ENCODE measurements at places on chromosomes 12 and 14.

- no peak for DNase-seq
These were observed 5.1 kb downstream of the DPPA3 start for GRCh38 chr12:7716381-7716780.

DNA sequence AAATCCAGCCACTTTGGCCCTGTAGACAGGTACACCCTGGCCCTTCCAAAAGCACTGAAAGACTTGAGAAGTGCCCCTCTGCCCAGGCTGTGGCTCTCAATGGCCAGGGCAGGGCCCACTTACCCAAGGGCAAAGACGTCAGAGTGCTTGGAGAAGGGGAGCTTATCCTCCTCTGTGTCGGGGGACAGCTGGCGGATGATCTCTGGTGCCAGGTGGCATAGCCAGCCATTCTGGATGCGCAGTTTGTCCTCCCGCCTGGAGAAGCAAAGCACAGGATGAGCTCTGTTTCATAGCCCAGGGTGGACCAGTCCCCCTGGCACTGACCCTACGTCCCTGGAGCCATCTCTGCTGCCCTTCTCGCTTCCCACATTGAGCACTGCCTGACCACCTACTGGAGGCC is 114.9 kb upstream of the NOS1 start:
- DNase-seq, result no peak

DNA sequence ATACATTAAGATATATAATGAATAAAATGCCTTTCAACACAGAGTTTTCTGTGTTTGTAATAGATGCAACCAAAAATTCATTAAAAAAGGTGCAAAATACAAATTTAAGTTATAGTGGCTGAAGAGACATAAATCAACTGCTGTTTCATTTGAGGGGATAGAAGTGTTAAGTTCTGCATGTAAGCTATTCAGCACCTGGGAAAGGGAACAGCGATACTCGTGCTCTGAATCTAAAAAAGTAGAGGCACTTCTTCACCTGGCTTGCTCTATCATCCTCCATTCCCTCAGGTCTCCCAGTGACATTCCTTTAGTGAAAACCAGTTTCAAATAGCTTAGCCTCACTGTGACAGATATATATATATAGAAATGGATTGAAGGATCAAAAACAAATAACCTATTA is 222.6 kb downstream of the ACSS3 start:
- no peak for DNase-seq

DNA sequence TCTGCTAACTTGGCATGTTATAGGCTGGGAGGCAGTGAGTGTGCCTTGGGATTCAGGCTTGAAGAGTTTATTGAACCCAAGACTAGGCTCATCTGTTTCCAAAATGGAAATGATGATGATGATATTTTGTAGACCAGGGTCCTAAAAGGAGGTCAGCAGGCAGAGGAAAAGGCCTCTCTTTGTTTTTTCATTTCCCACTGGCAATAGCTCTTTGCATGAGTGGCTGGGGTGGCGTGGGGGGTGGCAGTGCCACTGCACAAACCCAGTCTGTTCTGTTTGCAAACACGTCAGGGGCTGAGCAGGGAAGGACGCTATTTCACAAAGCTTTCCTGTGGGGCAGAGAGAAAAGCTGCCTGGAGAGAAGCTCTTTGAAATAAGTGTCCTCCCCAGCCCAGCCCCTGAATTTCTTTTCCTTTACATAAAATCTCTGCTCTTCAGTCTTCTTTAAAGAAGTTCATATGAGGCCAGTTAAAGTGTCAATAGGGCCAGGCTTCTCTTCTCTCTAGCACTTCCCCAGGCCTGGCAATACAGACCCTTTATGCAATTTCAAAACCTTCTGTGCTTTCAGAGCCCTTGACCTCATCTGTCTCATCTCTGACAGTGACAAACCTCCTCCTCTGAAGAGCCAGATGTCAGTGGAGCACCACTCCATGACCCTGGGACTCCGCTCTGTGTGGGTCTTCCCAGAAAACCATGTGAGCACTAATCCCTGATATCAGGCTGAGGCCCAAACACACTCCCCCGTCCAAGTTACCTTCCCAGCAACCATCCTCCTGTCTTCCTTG is 72.8 kb downstream of the ZNF664 start:
- DNase-seq, result no peak

- DNase-seq, result no peak
These were observed 60.0 kb upstream of the FBXO33 start for GRCh38 chr14:39492267-39492666.

DNA sequence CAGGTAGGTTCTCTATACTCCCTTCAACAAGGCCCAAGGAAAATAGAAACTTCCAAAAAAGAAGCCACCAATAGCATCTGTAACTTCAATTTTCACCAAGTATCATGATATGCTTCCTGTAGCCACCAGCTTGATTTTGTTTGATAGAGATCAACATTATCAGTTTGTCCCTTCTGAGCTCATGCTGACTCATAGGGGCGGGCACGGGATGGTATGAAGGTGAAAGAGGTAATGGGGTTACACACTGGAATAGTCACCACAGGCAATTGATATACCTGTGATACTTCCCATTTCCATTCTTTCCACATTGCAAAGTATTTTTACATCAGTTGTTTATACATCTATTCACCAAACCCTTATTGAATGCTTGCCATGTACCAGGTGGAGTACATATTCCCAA is 134.1 kb downstream of the KCNA5 start:
- DNase-seq, result no peak

GRCh38 chr14:22906073-22906472 is 12.9 kb downstream of the RBM23 start:
- DNase-seq, result no peak

GRCh38 chr12:109228664-109229063 is 80.4 kb downstream of the FOXN4 start:
- DNase-seq, result no peak

DNA sequence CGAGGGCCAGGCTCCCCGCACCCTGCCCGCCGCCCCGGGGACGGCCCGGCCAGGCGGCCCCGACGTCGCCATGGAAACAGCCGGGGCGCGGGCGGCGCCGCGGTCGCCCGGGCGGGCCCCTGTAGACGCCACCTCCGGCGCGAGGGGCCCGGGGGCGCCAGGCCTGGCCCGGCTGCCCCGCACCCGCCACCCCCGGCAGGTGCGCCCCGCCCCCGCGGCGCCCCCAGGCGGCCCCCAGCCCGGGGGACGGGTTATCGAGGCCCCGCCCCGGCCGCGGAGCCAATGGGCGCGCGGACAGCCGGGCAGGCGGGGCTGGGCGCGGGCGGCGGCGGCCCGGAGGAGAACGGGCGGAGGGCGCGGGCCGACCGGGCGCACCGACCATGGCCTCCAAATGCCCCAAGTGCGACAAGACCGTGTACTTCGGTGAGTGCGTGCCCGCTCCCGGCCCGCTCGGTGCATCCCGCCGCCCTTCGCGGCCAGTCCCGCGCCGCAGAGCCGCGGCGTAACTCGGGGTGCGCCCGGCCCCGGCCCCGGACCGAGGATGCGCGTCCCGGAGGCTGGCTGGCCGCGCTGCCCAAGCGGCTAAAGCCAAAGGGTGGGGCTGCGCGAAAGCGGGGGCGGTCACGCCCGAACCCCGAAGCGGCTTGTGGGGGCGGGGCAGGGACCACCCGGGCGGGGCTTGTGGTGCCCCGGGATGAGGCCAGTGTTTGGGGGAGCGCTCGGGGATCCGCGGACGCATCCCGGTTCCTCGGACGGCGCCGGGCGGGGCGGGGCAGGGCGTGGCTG is at the start of gene CRIP2:
CRIP2 (plus strand) TSS at position 339 of the 786 bp plus-strand sequence; CDS start at position 381, 42 bp downstream.
- no peak for DNase-seq

- no peak for DNase-seq
These were observed 17.3 kb upstream of the KRR1 start for GRCh38 chr12:75528692-75529091.

DNA sequence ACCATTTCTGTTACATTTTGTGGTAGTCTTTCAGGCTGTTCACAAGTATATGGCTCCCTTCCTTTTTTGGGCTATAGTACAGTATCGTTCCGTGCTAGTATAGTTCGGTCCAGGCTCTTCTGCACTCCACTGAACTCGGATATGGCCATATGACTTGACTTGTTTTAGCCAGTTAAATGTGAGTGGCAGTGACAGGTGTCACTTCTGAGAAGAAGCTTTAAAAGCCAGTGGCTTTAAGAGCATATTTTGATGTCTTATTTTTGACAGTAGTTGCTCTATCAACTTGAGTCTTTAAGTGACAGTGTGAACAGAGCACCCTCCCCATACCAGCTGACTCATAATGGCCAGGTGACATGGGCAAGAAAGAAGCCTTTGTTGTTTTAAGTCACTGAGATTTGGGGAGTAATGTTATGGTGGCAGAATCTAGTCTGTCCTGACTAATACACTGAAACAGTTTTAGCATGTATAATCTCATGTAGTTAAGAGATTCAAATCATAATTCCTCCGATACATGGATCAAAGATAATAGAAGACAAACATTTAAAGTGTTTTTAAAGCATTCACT is 64.6 kb downstream of the ANO4 start:
- no peak for DNase-seq

DNA sequence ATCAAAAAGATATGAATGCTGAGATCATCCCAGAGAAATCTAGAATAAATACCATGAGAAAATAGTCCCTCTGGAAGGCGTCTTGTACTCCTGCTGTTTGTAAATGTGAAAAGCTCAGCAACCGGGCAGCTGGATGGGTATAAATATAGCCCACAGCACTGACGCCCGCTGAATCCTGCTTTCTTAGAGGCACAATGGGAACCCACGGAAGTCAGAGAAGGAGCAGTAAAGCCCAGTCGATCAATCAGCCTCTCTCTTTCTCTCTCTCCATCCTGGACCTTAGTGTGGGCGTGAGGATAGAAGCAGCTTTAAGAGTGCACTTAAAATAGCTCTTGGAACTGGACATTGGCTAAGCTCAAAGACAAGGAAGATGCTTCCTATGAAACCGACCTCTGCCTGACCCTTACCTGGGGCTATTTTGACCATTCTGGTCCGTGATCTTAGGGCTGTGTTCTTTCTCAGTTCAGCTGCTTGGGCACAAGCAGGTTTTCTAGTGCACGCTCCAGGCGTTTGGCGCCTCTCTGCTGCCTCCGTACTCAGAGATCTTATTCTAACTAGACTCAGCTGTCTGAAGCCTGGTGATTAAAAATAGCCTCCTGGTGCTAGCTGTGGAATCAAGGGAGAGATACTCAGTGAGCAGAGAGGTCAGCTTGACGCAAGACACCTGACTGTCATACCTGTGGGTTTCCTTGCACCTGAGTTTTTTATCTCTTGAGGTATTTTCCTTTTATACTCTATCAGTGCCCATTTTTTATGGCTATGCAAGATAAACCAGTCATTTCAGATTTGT is 144.6 kb downstream of the ETV6 start:
- no peak for DNase-seq

DNA sequence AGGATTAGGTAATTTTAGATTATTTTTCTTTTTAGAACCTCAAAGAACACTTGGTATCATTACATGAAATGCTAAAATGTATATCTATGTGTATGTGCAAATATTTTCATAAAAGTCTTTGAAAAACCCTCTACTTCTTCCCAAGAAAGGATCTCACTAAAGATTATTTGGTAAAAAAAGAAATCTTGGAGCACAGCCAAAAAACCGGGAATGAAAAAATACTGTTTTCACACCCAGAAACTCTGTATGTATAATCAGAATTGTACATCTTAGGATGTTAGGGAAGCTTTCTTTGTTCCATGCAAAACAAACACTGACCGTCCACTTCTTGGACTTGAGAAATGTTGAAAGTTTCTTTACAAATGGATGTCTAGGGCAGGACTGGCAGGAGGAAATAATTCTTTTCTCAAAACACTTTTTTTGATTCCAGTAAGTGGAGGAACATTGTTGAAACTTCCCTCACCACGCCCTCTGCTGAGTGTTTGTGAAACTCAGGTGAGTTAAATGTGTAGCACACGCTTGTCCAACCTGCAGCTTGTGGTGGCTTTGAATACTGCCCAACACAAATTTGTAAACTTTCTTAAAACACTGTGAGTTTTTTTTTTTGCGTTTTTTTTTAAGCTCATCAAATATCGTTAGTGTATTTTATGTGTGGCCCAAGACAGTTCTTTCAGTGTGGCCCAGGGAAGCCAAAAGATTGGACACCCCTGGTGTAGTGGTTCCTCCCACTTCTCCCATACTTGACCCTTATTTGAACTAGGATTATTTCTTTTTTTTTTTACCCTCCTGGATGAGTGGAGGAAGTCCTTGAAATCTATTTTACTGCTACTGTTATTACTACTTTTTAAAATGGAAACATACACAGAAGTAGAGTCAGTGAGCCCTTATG is 26.6 kb downstream of the FBXO34 start:
- peak; percentile 43 for DNase-seq

DNA sequence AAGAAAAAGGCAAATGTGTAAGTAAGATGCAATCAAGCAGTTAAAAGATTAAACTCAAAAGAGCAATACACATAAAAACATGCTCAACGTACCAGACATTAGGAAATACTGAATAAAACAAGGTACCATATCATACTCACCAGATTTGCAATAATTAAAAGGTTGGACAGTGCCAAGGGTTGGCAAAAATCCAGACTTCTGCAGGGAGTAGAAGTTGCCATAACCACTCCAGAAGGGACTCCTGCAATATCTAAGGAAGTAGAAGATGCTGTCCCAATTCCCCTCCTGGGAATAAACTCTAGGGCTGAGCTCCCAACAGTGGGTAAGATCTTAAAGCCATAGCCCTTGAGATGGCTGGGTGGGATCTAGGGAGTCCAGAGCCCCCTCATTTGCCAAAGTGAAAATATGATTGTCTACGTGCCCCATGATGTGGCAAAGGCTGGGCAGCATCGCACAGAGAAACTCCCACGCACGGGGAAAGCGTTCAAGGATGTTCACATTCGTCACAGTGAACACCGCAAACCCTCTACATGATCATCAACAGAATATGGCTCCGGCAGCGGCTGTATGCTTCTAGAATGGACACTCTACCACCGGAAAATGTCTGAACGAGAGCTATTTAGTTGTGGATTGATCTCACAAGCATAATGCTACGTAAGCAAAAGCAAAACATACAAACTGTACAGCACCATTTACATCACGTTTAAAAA is 12.3 kb downstream of the KCTD10 start:
- DNase-seq, result no peak

GRCh38 chr12:85527192-85527591 is 247.2 kb downstream of the ALX1 start:
- no peak for DNase-seq

DNA sequence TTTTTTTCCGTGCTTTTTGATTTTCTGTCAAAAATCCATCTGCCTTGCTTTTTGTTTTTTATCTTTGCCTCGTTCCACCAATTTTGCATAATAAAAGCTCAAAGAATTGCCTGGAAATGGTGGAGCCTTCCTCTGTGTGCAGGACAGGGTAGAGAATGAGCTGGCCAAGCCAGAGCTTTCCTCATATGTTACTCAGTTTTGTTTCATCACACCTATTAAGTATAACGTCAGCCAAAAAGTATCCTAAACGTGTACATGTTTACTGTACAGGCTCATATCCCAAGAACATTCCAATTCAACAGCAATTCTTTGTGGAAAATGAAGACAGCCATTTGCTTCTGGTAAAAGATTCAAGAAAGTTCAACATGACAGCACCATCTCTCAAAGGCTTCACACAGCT is 191.2 kb upstream of the LMNTD1 start:
- no peak for DNase-seq

GRCh38 chr14:33454707-33455106 is 496.2 kb downstream of the EGLN3 start:
- no peak for DNase-seq

GRCh38 chr12:121514184-121514742 is 66.6 kb downstream of the KDM2B start:
- DNase-seq, result no peak

- peak; percentile 76 for DNase-seq
These were observed 406 bp downstream of the TMEM263 start for GRCh38 chr12:106956048-106956578.
